Cortex of kidney (tissue), 1 donor: ENCODE measurements at places on chromosomes 4 and X.

GRCh38 chr4:112765317-112765974, 128.5 kb downstream of the LARP7 start:
- DNase-seq, result no peak

DNA sequence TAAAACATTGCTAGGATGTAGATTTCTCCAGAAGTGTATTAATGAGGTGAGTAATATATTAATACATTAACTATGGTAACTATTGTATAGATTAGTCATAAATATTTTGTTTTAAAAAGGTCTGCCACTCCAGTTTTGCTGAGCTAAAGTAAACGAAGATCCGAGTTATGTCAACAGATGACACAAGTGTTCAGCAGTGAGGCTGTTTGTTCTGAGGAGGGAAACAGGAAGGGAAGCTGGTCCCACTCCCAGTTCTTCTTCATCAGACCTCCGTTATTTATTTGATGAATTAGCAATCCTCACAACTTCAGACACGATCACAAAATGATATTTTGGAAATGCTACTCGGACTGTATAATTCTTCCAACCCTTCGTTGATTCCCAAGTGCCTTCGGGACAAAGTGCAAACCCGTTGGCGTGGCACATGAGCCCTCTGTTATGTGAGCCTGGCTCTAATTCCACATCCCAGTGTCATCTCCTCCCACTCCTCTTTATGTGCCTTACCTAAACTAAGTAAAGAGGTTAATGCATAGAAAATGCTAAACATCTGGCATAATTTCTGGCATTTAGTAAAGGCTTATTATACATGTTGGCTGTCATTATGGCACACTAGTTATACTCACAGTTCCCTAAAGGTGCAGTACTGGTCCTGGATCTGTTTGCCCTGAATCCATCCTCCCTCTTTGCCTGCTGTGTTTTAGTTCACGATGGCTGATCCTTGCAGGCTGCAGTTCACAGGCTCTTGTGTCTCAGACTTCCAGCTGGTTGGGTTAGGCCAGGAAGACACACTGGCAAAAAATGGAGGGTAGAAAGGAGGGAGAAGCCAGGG, 190.6 kb upstream of the LNX1 start:
- no peak for DNase-seq

- DNase-seq, result no peak
Observed at GRCh38 chr4:174483792-174484191, 38.5 kb downstream of the HPGD start.

GRCh38 chrX:115573185-115573584, 12.2 kb downstream of the PLS3 start:
- DNase-seq, result no peak

GRCh38 chr4:11409632-11410031, 19.1 kb downstream of the HS3ST1 start:
- no peak for DNase-seq

- no peak for DNase-seq
Observed at GRCh38 chrX:15269618-15270521, at the start of gene ASB9. TSS of gene ASB9 (minus strand) at chrX:15270083. CDS start at chrX:15269874, 209 bp downstream.
